ENCODE measurements at places on chromosomes 11 and 22.

- DNase-seq = no peak
These were observed 5.3 kb downstream of the ARVCF start for GRCh38 chr22:20011123-20011992.

DNA sequence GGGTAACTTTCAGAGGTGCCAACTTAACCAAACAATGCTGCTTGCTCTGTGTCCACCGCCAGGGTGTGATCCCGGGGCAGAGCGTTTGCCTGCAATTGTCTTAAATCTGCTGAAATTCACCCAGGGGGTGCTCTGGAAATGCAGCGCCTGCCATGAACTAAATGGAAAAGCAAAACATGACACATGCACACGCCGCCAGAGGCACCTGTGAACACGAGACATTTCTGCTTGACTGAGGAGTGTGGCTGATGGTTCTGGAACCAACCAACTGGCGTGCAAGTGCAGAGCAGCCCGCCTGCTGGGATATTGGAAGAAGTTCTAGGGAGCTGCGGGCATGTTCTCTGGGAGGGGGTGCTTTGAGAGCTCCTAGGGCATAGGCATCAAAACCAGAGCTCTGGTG is 30.4 kb downstream of the DSCAML1 start:
- no peak for DNase-seq

DNA sequence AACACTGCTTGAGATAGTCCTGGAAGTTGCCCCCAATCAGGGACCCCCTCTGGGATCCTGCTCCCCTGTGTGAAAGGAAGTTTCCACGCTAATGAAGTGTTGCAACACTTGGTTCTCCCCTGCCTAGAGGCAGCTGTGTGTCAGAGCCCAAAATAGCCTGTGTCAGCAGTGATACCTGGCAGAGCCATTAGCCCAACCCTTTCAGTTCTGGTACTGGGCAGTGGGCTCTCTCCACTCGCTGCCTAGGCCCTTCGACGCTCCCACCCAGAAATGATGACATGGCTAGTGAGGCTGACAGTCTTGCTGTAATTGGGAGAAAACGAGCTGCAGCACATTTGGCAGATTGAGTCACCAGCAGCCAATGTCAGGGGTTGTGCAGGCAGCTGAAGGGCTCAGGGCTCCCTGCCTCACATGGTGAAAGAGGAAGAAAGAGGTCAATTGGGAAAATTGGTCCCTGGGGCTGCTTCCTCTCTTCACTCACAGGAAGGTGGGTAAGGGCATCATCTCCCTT is 1.4 kb upstream of the NXF1 start:
- no peak for DNase-seq

DNA sequence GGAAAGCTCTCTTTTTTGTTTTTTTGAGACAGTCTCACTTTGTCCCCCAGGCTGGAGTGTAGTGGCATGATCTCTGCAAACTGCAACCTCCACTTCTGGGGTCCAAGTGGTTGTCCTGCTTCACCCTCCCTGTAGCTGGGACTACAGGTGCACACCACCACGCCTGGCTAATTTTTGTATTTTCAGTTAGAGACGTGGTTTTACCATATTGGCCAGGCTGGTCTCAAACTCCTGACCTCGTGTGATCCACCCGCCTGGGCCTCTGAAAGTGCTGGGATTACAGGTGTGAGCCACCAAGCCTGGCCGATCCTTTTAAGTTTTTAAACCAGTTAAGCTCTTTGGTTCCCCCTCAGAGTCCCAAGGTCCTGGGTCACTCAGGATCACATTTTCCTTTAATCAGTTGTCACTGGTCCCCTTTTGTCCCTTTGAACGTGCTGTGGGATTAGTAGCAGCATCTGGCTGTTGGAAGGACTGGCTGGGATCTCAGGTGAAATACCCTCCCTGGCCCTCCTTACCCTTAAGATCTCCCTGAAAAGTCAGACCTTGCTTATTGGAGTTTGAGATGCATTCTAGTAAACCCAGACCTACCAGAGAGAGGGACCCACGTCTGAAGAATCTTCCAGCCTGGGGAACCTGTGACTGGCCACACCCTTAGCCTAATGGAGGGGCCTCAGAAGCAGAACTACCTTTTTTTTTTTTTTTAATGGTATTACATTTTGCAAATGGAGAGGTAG is 8.1 kb downstream of the MALAT1 start:
- DNase-seq = peak; percentile 83

DNA sequence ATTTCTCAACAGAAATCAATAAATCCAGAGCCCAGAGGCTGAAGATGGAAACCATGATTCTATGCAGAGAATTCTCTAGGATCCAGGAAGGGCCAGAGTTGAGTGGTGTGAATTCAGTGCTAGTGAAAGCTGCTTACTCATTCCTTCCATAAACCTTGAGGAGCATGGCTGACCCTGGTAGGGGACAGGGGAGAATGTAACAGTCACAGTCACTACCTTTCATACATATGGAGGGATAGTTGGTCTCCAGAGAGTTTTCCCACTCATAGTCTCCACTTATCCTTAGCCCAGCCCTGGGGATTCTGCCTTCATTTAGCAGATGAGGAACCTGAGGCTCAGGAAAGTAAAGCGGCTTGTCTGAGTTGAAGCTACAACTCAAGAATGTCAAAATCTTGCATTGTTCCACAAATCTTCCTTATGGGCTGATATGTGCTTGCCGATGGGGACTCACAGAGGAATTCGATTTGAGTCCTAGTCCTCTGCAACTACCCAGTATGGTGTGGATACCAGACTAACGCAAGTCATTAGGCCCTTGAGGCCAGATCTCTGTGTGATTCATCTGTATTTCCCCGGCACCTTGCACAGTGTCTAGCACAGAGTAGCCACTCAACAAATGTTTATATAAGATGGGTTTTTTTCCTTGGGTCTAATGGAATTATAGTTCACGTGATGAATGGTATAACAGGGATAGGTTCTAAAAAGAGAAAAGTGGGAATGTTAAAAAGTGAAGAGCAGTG is 3.7 kb upstream of the ANAPC15 start:
- DNase-seq = no peak

DNA sequence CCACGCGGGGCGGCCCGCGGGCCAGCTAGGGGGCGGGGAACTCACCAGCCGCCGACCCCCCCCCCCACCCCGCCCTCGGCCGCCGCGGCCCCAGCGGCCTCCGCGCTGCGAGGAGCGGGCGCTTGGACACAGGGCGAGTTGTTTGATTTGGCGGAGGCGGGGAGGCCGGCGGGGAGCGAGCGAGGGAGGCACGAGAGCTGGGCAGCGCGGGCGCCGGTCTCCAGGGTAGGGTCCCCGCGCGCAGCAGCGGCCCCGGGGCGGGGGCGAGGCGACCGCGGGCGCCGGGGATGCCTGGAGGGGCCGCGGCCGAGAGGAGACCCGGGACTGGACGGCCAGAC is 64.4 kb downstream of the NAV2 start:
- DNase-seq = peak; percentile 74

DNA sequence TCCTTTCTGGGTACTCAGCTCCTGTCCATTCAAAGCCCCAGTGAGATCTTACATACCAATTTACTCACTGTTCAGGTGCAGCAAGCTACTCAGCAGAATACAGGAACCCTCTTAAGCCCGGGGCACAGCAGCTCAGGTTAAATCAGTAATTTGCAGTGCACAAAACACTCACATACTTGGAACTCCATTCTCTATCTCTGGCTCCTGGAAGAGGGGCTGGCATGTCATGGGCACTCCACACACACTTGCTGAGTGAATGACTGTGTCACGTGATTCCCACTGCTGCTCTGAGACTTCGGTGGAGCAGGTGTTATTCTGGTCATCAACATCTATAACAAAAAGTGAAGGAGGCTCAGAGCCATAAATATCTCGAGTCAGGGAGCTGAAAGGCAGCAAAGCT is 157.3 kb upstream of the BDNF start:
- DNase-seq = no peak

DNA sequence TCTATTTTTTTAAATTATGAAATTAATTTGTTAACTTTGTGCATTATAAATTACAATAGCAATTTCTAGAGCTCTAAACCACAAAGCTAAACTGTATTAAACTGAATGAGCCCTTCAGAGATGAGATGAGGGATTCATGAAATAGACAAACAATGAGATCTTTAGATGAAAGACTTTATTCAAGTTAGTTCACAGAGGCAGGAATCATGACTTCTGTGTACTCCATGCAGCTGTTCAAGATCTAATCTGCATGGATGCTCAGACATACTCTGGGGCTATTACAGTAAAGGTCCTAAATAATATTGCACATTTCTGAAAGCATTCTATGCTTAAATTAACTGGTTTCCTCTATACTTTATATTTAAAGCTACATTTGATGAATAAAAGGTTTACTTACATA is 122.7 kb downstream of the FCHSD2 start:
- DNase-seq = no peak

- DNase-seq = no peak
These were observed 56.2 kb downstream of the YAP1 start for GRCh38 chr11:102166175-102167064.

DNA sequence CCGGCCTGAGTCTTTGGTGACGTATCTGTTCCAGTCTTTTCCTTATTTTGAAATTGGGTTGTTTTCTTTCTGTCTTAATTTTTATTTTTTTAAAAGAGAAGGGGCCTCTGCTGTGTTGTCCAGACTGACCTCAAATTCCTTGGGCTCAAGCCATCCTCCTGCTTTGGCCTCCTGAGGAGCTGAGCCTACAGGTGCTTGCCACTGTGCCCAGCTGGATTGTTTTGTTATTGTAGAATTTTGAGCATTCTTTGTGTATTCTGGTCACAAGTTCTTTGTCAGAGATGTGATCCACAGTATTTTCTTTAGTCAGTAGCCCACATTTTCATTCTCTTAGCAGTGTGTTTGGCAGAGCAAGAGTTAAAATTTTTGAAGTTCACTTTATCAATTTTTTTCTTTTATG is 100.1 kb downstream of the ATXN10 start:
- no peak for DNase-seq
